Omental fat pad (tissue), 4 donors: ENCODE measurements at places on chromosomes 2 and 18.

GRCh38 chr18:13532406-13533075 lies 193.8 kb downstream of the FAM210A start:
- DNase-seq: no peak

DNA sequence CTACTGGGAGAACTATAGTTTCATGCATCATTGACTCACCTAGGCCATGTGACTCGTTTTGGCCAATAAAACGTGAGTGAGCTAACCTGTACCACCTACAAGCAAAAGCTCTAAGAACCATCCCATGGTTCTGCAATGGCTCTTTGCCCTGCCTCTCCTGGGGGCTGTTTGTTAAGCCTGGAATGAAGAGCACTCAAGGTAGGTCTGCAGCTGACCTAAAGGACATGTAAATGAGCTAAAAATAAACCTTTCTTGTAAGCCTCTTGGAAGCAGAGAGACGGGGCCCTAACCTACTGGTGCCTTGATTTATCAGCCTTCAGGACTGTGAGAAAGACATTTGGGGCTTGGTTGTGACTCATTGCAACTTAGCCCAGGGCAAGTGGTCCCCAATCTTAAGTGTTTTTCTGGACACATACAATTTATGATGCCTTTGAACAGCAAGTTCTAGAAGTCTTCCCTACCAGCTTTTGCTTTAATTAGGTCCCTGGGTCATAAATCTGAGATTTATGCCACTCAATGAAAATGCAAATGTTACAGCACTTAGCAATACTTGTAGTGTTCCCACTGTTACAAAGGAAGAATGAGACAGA lies 107.4 kb downstream of the OSBPL6 start:
- DNase-seq: no peak

DNA sequence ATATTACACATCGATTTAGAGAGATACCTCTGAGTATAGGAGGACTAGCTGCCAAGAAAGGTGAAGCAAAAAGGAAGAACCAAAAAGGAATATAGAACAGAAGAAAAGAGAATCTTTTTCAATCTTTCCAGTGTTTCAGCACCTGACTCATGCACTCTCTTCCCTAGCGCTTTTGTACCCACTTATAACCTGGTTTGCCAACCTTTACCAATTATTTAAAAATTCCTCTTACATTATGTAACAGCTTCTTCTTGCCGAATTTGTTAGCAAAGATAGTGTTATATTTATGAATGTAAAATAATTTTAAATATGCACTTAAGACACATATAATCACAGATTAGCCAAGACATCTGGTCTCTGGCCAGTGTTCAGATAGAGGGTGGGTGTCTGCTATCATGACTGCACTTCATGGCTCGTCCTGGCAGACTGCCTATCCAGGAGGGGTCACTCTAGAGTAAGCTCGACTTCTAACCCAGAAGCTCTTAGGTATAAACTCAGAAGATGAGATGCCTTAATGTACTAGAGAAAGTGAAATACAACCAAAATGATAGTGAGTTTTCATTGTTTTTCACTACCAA lies 122.9 kb downstream of the ATAD2B start:
- peak; percentile 43 for DNase-seq

DNA sequence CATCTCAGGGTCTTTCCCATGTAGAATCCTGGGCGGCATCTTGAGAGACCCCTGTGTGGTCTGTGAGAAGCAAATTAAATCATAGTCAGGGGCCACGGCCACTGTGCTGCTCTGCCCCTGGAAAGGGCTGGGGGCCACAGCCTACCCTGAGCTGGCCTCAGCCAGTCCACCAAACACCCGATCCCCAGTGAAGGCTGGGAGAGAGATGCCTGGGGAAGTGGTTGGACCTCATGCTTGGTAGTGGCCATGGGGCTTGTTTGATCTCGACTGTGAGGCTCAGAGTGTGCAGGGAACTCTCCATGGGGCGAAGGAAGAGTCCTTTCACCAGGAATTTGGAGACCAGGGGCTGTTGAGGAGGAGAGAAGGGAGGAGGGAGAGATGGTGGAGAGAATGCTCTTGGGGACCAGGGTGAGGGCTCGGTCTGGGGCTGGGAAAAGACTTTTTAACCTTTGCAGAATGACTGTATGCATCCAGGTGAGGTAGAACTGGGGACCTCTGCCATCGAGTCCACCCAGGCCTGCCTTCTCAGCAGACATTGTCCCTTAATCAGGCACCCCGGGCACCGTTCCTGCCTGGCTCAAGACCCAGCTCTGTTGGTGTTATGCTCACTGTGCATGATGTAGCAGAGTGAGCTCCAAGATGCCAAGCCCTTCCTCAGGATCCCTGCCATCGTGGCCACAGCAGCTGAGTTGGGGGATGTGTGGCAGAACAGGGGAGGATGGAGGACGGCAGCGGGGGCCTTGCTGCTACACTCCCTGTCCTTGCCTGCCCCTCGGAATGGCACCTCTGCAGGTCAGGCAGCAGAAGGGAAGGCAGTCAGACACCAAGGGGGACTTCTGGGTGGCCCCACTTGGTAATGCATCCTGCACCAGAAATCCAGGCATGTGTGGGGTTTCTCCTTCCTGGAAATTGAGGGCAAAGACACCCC lies 249.9 kb downstream of the DYSF start:
- no peak for DNase-seq

GRCh38 chr2:3481736-3482362 lies 37.5 kb downstream of the ADI1 start:
- DNase-seq: no peak

DNA sequence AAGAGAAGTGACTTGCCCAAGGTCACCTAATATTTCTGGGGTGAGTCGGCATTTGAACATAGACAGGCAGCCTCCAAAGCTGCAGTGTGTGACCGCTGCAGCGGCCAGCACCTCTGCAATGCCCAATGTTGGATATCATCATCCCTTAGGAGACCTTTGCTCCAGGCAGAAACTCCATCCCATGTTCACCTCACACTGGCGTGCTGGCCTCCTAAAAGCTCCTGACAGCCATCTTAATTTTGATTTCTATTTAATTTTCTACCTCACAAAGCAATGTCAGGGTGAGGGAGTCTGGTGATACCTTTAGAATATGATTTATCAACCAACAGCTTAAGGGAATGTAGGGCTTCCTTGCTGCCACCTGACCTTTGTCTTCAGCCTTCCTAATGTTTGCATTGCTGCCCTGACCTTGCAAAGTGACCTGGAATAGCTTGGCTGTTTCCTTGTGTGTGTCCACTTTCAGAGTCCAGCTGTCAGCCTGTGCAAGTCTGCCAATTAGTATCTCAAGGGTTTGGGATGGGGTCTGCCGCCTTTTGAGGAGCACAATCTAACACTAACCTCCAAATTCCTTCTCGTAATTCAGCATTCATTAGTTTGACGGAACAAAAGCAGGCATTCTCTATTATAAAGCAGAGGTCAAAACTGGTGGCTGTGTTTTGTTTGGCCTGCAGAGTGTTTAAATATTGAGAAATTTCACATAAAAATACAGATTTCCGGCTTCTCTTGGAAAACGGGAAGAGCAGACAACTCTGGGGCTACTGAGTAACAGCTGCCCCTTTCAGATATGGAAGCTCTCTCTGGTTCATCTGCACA lies 127.6 kb downstream of the PLEKHM3 start:
- DNase-seq: no peak

GRCh38 chr2:95021023-95021416 lies 4.5 kb upstream of the MAL start:
- DNase-seq: no peak

GRCh38 chr2:110727923-110728322 lies 4.5 kb upstream of the ACOXL start:
- DNase-seq: no peak

GRCh38 chr2:127388423-127389164 lies 819 bp upstream of the MAP3K2 start:
- DNase-seq: no peak

- DNase-seq: no peak
Measured at GRCh38 chr2:113692698-113693428, 63.6 kb downstream of the SLC35F5 start.

- DNase-seq: no peak
Measured at GRCh38 chr2:197576631-197577030, 60.8 kb downstream of the MOB4 start.

DNA sequence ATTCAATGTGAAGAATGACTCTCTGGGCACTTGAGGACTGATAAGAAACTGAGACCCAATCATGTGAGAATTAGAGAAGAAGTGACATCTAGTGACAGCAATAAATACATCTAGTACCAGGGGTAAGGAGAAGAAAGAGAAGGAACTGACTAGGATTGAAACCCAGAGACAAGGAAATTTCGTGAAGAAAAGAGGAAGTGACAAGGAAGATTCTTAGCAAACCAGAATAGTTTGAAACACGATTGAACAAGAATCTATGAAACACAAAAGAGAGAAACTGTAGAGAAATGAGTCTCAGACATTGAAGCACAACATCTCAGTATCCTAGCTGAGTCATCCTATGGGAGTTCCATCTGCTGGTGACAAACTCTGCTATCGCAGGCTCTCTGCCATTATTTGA lies 571.9 kb upstream of the PKDCC start:
- no peak for DNase-seq

DNA sequence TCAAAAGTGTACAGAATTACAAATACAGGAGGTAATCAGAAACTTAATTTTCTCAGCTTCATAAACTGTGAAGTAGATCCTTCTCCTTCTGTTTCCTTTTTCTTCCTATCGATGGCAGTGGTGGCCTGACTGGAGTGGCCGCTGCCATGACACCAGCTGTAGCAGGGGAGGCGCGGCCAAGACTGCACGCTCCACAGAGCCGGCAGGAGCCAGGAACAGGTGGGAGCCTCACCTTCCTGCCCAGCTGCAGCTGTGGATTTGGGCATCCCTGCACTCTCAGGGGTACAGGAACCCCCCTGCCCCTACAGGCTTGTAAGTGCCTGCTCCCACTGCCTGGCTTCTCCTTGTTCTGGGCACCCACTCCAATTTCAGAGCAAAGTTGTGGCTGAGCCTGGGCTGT lies 76.1 kb downstream of the EPB41L3 start:
- no peak for DNase-seq

- no peak for DNase-seq
Measured at GRCh38 chr2:67712484-67712883, 315.4 kb downstream of the ETAA1 start.

DNA sequence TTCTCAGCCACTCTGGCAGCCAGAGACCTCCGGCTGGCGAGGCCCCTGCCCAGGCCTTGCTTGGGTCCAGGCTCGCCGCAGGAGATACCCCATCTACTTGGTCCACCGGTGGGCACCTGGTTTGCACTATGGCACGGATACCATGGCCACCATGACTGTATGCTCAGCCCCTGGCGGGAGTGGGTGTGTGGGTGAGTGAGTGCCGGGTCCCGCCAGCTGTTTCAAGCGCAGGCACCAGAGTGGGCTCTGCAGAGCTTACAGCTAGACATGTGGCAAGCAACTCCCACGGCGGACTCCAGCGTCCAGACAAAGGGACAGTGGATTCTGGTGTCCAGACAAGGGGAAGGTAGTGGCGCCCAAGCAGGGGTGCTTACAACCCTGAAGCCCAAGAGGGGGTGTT lies 1.4 kb downstream of the ATG4B start:
- DNase-seq: no peak

GRCh38 chr2:23926290-23926749 lies 603 bp downstream of the ATAD2B start:
- DNase-seq: peak; percentile 29

GRCh38 chr18:52636536-52636935 lies 296.5 kb downstream of the DCC start:
- DNase-seq: no peak

GRCh38 chr2:150141226-150142001 lies 346.1 kb downstream of the RND3 start:
- no peak for DNase-seq

DNA sequence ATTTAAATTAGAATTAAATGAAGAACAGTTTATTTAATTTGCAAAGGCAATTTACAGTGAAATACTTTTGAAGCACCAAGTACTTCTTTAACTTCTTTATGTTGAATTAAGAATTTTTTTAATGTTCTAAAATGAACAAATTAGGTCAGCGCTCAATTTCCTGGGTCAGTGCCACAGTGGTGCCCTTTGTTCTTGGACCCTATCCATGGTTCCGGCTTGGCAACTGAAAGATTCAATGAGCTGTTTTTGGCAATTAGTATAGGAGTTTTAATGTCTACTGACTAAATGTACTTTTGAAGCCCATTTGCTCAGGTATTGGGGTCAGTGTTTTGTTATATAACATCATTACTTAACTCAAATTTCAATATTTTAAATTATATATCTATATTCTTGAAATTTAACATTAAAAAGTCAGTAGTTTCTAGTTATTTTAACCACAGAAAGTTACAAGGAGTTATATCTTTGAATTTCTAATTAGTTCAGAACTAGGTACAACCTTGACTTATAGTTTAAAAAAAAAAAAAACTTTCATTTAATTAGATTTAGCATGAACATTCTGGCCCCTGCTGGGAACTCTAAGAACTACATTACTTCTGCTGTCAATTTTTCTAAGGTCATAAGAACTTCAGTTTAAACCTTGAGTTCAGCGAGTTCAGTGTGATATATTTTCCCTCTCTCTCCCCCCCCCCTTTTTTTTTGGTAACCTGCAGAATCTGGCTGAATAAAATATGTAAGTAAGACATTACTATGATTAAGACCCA lies 7.6 kb upstream of the MSTN start:
- DNase-seq: no peak

- no peak for DNase-seq
Measured at GRCh38 chr2:82027921-82028615, 1723.5 kb upstream of the LRRTM1 start.

- DNase-seq: no peak
Measured at GRCh38 chr2:151175864-151176263, 85.8 kb downstream of the RBM43 start.

- no peak for DNase-seq
Measured at GRCh38 chr18:22168360-22168921, 948 bp upstream of the GATA6 start.

- DNase-seq: no peak
Measured at GRCh38 chr2:213316001-213316735, 31.9 kb downstream of the SPAG16 start.

DNA sequence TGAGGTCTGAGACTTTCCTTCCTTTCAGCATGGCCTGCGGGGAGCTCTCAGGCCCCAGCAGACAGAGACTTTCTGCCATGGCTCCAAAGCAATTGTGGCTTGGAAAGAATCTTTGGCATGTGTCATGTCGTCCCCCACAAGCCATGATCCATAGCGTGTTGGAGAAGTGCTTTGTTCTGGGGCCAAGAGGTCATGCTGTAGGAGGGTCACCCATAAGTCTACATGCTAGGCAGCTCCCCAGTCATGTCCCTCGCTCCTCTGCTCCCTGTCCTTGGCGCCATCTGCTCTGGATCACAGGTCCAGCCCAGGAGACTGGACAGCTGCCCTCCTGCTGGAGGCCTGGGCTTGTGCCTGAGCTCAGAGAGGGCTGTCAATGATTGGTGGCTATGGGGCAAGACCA lies 78.8 kb upstream of the LCLAT1 start:
- no peak for DNase-seq

- DNase-seq: no peak
Measured at GRCh38 chr18:22559414-22560274, 141.9 kb upstream of the CTAGE1 start.

DNA sequence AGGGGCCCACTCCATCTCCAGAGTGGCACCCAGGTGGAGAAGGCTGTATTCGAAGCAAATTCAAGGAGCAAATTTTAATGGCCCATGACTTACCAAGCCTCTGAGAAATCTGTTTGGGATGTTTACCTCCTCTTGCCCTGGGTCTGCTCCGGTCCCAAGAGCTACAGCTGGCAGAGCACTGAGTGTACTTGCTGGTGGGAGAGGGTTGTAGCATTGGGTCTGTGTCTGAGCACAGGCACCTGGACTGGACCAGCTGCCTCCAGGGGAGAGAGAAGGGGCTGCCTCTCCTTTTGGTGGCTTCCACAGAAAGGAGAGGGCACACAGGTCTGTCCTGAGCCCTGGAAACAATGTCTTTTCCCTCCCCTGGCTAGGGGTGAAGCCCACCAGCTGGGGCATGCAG lies 9.8 kb downstream of the EN1 start:
- DNase-seq: no peak
